ENCODE measurements at places on chromosomes 3 and 15.
A peak's percentile ranks its signal among the peaks of the same experiment; 100 is the strongest.

DNA sequence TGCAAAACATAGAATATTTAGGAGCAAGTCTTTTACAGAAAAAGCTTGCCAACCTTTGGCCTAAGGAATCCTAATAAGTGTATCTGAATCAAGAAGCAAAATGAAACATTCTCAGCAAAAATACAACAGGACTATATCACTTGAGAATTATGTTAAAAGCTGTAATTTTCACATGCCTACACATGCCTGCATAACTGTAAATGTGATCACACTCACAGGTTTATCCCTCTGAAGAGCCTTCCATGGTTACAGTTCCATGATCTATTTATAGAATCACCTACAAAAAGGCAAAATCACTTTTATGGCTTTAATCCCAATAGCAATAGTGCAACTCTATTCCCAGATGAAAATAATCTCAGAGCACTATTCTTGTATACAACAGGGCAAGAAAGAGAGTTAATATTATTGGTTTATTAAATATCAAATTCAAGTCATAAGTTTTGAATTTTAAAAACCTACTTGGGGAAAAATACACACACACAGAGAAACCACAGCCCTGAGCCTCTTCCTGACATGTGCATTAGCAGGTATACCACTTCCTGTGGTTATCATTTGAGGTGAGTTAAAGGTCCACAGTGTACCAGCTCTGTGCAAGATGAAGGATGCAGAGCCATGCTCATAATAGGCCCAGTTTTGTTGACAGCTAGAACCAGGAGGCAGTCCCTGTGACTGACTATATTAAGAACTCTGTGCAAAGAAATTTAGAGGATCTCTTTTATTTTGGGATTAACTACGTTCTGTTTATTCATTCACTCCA, 252.5 kb upstream of the TGFBR2 start:
- no peak for DNase-seq

DNA sequence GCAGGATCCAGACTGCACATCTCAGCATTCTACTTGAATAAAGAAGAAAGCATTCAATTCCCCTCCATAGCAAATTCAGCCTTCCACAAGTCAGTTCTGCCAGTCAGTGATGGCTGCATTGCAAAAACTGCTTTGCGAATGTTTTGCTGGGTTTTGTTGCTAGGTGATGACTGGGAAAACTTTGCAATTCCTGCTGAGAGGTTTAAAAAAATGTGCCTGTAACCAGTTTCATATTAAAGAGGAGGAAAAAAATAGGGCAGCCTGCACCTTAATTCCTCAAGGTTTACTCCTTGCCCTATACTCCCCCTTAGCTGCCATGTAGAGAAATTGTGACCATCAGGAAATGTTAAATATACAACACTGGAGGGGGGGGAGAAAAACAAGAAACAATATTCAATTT, 225.6 kb upstream of the ATP11B start:
- peak; percentile 42 for DNase-seq

DNA sequence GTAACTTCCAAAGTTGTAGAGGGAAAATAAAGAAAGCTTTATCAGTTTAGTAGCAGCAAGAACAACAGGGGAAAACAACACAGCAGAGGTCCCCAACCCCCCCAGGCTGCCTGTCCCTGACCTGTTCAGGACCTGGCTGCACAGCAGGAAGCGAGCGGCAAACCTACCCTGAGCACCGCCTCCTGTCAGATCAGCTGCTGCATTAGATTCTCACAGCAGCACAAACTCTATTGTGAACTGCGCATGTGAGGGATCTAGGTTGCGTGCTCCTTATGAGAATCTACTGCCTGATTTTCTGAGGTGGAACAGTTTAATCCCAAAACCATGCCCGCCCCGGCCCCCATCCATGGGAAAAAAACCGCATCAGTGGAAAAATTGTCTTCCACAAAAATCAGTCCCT, 40.3 kb downstream of the USP50 start:
- peak; percentile 4 for DNase-seq

DNA sequence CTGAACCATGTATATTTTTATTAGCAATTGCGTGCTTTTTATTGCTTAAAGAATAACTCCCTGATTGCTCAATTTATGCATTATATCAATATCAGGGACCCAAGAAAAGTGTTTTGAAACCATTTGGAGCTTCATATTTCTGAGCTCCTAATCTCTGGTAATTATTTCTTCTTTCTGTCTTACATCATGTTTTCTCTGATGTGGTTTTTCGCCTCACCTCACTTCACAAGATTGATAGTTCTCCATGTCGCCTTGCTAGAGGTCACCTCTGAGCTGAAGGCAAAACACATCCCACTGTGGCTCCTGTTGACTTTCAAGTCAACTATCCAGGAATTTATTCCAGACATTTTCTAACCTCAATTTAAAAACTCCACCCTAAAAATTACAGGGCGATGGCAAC, 837.4 kb downstream of the CADM2 start:
- no peak for DNase-seq

- DNase-seq: no peak
Measured at GRCh38 chr3:185939721-185940120, 1.9 kb upstream of the TRA2B start.

DNA sequence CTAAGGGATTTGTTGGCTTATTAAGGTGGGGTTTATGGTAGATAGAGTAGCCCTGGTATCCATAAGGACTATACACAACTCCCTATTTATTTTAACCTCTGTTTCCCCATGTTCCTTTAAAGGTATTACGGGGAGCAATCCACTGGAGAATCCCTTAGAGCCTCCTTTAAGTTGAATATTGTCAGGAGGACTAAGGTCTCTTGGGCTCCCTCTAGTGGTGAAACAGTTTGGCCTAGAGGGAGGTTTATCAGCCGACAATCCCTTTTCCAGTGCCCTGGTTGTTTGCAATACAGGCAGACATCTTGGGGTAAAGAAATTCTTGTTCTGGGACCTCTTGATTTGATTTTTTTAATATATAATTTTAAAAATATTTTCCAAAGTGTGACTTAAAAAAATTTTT, 12.9 kb downstream of the OPA1 start:
- DNase-seq: peak; percentile 7

- DNase-seq: no peak
Measured at GRCh38 chr3:60809857-60810610, 441.2 kb downstream of the FHIT start.

DNA sequence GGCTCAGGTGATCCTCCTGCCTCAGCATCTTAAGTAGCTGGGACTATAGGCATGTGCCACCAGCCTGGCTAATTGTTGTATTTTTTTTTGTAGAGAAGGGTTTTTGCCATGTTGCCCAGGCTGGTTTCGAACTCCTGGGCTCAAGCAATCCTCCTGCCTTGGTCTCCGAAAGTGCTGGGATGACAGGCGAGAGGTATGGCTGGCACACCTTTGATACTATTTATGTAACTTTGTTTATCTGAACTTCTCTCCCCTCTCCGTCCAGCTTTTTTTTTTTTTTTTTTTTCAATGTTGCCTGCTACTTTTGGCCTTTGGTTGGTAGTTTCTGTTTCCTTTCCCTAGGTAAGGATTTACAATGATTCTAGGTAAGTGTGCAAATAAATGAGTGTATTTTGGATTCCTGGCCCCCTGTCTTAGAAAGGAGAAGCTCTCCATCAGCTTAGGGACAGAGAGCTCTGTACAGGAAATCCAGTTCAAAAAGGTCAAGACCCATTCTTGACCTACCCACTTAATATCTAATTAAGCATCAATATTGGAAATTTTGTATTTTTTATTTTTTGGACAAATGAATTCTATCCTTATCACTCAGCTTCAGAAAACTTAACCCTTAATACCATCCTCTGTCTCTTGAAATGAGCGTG, 6.8 kb downstream of the ARL6IP5 start:
- DNase-seq: no peak

DNA sequence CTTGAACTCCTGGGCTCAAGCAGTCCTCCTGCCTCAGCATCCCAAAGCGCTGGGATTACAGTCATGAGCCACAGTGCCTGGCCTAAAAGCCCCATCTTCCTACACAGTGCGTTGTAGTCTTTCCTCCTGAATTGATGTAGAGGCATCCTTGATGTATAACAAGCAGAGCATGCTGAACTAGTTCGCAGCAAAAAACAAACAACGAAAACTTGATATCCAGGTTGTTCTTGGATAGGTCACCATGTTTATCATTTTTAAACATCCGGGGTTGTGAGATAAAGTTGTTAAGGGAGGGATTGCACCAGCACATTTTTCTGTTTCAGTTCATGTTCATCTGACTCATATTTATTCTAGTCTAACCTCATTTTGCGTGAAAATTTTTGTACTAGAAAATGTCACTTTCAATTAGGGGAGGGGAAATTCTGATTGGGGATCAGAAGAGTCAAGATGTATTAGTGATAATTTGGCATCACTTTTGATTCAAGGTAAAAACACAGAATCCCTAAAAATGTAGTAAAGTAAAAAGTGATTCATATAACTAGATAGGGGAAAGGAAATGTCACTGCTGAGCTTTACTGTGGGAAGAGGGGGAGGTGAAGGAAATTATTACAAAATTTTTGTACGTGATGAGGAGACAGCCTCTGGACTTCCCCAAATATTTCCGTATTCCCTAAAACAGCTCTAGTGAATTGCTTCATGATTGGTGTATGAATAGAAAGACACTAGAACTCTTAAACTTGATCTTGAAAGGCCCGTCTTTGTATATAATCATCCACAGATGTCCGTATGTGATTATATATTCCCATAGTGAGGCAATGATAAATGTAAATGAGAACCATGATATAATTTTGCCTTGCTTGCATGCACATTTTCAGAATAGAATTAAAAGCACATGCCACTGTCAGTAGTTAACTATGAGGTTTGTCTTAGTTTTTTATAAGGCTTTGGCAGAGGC, 22.9 kb downstream of the RAB8B start:
- no peak for DNase-seq

DNA sequence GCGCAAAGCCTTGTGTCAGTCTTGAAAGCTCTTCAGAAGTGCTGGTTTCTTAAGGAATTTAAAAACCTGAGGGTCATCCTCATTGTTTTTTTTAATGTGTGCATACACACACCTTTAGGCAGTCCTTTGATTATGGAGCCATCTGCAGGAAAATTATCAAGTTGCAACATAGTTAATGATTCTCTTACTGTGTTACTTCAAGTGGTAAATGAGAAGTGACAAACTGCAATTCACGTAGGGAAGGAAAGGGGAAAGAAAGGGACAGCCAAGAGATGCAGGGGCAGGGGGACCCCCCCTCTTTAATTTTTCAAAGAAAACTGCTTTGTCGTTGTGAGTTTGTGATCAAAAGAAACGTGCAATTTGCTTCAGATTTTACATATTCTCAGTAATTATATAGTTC, 162.4 kb upstream of the CGNL1 start:
- no peak for DNase-seq

DNA sequence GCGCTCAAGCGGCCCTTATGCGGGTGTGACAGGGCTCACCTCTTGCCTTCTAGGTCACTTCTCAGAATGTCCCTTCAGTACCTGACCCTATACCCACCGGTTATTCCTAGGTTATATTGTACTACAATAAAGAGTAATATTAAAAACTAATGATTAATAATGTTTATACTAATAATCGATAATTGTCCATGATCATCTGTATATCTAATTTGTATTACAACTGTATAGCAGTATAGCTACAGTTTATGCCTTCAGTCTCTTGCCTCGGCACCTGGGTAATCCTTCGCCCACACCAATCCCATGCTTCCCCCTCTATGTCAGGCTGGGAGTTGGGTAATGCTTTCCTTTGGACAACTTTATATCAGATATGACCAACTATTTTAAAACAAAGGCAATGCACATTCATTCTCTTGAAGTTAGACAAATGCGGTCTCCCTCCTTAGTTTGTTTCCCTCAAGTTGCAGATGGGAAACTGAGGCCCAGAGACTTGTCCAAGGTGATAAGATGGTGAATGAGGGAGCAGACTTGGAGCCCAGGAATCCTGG, 3.4 kb downstream of the FAH start:
- DNase-seq: no peak

DNA sequence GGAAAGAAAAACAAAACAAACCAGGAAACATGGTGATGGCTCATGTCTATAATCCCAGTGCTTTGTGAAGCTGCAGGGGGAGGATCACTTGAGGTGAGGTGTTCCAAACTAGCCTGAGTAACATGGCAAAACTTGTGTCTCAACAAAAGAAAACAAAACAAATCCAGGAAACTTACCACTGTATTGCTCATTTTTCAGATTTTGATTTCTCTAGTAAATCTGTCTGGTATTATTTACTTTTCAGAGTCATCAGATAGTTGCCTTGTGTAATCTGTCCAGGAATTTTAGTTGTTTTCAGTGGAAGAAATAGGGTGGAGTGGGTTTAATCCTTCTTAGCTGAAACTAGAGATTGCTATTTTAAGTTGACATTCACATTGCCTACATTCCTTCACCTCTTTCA, 91.8 kb upstream of the ALCAM start:
- DNase-seq: no peak

DNA sequence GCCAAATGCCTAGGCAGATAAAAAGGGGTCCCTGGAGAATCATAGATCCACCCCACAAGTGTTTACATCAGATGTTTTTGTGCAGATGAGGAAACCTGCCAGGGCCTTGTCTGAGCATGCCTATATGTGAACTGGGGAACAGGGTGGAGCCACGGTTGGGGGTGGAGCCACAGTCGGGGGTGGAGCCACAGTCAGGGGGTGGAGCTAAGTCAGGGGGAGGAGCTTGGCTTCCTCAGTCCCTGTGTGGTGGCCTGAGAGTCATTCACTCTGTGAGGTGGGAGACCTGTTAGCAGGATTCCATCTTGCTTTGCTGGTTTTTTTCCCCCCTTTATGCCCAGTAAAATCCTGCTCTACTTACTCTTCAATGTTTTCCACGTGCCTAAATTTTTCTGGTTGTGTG, 57.8 kb upstream of the TGFBR2 start:
- DNase-seq: no peak

GRCh38 chr3:30399394-30400181, 206.8 kb upstream of the TGFBR2 start:
- no peak for DNase-seq

DNA sequence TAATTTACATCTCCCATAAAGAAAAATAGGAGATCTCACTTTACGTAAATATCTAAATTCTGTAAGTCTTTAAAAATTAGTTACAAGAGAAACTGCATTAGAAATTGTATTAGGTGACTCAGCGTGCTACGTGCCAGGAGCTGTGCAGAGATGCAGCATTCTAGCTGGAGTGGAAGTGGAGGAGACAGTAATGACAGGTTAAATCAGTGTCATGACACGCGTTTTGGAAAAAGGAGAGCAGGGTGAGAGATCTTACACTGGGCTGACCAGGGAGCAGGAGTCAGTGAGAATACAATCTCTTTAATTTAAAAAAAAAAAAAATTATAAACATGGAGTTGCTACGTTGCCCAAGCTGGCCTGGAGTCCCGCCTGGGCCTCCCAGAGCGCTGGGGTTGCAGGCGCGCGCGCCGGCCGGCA, 635 bp downstream of the TUBGCP5 start:
- DNase-seq: no peak

GRCh38 chr15:98446083-98446482, 202.3 kb upstream of the IGF1R start:
- DNase-seq: no peak

DNA sequence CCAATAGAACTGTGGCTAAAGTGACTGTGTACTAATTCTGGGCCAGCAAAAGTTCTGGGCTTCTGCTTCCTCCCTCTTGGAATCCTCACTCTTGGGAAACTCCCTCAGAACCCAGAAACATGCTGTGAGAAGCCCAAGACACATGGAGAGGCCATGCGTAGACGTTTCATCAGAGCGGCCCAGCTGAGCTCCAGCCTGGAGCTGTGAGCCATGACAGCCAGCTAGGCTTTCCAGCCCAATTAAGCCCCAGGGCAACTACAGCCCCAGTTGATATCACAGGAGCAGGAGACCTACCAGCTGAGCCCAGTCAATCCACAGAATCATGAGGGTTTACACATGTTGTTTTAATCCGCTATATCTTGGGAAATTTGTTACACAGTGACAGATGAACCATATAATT, 43.6 kb upstream of the CNOT10 start:
- no peak for DNase-seq
